ENCODE measurements at places on chromosomes 7 and 10.

DNA sequence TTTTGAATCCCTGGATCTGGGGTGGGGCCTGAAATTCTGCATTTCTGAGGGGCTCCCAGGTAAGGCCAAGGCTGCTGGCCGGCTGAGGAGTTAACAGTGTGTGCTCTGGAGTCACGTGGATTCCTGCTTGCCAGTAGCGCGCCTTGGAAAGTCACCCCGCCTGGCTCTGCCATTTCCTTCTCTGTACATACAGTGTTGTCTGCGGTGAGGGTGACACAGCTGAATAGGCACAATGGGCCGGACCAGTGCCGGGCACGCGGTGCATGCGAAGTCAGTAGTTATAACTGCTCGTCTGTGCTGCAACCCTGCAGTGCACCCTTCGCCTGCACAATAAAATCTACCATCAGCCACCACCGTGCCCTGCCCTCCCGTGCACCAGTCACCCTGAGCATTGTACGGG lies 68.0 kb upstream of the EEPD1 start:
- no peak for DNase-seq

- DNase-seq: no peak
These were observed 37.2 kb downstream of the CUBN start for GRCh38 chr10:17092216-17092944.

DNA sequence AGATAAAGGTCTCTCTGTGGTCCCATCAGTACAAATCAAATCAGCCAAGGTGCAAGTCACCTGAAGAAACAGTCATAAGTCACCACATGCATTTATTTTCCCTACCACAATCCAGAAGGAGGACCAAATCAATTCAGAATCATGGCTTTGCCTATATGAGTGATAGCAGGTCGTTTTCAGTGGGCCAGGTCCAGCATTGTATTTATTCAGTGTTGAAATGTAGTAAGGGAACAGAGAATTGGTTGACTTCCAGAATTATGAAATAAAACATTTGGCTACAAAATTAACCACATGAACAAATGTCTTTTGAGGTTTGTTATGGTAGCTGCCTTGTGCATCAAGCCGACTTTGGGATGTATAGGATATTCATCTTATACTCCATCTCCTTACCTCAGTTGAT lies 88.4 kb downstream of the POLR1F start:
- no peak for DNase-seq

- DNase-seq: peak; percentile 90
These were observed 918 bp upstream of the RPEL1 start for GRCh38 chr10:103244666-103245271.

- DNase-seq: no peak
These were observed 21.8 kb upstream of the CDK14 start for GRCh38 chr7:90574146-90574819.

GRCh38 chr7:81280531-81280930 lies 361.7 kb upstream of the SEMA3C start:
- DNase-seq: no peak

DNA sequence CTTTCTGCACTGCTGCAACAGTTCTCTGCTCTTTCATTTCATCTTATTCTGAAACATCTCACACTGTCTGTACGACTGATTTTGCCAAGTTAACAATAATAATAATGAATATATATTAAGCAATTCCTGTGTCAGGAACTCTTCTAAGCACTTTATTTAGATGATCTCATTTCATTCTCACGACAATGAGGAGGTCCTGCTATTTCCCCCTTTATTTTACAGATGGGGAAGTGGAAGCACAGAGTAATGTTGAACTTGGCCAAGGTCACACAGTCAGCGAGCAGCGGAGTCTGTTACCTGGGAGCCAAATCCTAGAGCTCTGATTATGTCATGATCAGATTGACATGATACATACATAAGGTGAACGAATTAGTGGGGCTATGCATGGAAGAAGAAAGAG lies 5.8 kb downstream of the MRC1 start:
- DNase-seq: no peak

- no peak for DNase-seq
These were observed 176.3 kb downstream of the PKD1L1 start for GRCh38 chr7:47771990-47772360.

- no peak for DNase-seq
These were observed 648.4 kb upstream of the LRRTM3 start for GRCh38 chr10:66277481-66277880.

GRCh38 chr7:139294951-139295575 lies 46.1 kb upstream of the FMC1 start:
- no peak for DNase-seq

DNA sequence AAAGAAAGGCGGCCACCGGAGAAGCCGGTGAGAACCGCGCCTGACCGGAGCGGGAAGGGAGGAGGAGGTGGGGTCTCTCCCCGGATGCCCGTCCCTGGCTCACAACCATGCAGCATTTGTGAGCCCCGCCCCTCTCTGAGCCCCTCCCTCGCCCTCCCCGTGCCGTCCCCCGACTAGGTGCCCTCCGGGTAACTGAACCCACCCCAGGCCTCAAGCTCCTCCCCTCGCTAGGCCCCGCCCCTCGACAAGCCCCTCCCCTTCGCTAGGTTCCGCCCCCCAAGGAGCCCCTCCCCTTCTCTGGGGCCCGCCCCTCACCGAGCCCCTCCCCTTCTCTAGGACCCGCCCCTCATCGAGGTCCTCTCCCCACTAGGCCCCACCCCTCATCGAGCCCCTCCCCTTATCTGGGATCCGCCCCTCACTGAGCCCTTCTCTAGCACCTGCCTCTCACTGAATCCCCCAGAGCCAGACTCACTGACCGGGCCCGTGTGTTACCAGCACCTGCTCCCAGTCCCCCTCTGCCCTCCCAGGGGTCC lies 42.2 kb upstream of the HSPB1 start:
- DNase-seq: no peak

Measured in trophoblast cell (in vitro differentiated cells and primary cell).